ENCODE measurements at places on chromosomes 3 and 15. TPM values are rescaled to one million over a fixed set of nuclear protein-coding genes. Genes with fewer than 3 reads are reported as not detected.

- no peak for DNase-seq
These were observed 10.1 kb downstream of the ARHGAP31 start for GRCh38 chr3:119304201-119304713.

DNA sequence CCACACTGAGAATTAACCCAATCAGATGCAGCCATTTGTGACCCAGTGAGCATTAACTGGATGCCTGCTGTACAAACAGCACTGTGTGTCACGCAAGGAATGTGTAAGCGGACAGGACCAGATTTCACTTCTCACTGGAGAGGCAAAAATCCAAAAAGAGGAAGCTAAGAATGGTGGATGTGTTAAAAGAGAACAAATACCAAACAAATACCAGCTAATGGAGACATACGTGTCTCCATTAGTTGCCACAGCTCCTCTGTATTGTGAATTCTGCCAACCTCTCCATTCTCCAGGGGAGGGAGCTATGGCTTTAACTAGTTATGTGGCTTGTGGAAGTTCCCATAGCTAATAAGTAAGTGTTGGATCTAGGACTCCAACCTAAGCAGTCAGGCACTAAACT is 2.6 kb downstream of the LTF start:
- DNase-seq: no peak

The A4GNT gene
- total RNA-seq: not detected

The FMN1 gene
- total RNA-seq: 3.8 TPM
